ENCODE measurements at places on chromosomes 6 and 20.

GRCh38 chr6:118932421-118932820 lies 2.5 kb downstream of the MCM9 start:
- no peak for DNase-seq

DNA sequence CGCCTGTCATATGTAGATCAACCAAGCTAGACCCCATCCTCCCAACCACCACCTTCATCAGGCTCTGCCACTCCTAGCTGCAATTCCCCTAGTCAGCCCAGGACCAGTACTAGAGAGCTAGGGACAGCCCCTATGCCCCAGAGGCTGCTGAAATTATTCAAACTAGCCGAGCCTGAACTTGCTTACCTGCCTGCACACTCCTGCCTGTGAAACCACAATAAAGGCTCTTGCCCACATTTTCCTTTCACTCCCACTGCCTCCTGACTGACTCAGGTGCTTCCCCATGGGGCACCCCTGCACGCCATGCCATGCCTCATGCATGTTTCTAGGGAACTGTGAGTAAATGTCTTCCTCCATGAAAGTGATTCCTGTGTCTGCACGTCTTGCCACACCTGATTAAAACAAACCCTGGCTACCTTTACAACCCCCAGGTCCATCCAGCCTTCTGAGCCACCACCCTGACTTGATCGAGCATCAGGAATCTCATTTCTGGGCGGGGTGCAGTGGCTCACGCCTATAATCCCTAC lies 66.5 kb upstream of the IER3 start:
- DNase-seq, result peak; percentile 86

DNA sequence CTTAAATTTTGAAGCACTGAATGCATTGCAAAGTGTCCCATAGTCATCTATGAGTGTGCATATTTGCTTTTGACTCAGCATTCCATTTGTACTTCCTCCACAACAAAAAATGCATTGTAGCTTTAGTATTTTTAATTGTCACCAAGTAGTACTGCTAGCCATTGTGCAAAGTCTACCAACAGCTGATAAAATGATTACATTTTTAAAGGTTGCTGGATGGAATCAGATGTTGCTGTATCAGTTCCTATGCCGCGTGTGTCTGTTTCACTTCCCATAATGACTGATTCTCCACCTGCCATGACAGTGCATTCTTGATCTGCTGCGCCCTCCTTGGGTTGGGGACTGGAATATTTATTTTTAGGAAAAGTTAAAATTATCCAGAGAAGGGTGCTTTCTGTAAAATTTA lies 41.2 kb downstream of the SLX4IP start:
- no peak for DNase-seq

GRCh38 chr20:19598117-19598850 lies 159.8 kb upstream of the RIN2 start:
- DNase-seq, result no peak

DNA sequence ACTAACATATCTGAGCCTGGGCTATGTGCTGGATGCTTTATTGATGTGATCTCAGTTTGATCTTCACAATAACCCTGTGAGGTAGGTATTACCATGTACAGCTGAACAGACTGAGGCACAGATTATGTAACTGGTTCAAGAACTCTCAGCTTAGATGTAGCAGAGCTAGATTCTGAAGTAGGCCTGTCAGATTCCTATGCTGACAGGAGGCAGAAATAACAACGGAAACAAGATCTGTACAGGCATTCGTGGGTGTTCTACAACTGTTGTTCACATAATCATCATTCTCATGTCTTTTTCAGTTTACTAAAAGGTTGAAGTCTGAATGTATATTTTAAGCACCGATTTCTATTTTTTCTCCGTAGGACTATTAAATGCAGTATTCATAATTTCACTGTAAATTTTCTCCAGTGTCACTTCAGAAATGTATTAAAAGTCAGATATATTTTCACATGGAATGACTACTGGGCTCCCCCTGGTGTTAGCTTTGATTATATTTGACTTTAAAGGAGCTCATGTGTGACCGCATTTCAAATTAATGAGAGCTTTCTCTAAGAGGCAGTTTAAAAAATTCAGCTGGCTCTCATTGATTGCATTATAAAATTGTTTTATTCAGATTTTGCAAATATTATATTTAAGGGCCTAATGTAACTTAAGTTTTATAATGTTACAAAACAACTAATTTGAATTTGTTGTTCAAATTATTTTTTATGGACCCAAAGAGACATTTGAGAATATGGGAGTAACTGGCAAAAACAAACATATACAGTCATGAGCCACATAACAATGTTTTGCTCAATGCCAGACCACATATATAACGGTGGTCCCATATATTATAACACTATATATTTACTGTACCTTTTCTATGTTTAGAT lies 36.4 kb upstream of the SLC17A4 start:
- DNase-seq, result no peak

DNA sequence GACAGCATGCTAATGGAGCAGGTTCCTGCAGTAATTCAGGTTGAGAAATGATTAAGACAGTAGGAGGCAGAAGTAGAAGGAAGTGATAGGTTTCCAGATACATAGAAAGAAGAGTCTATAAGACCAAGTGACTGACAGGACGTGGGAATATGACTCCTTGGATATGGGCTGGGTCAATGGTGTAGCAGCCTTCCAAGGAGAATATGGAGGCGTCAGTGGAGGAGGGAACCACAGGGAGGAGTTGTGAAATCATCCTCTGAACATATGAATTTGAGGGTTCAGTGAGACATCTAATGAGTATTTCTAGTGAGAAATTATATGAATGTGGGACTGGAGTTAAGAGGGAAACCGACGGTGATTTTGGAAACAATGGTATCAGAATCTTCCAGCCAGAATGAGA lies 43.3 kb downstream of the NUDT3 start:
- no peak for DNase-seq

- no peak for DNase-seq
These were observed 328 bp downstream of the RRBP1 start for GRCh38 chr20:17681726-17682102.

DNA sequence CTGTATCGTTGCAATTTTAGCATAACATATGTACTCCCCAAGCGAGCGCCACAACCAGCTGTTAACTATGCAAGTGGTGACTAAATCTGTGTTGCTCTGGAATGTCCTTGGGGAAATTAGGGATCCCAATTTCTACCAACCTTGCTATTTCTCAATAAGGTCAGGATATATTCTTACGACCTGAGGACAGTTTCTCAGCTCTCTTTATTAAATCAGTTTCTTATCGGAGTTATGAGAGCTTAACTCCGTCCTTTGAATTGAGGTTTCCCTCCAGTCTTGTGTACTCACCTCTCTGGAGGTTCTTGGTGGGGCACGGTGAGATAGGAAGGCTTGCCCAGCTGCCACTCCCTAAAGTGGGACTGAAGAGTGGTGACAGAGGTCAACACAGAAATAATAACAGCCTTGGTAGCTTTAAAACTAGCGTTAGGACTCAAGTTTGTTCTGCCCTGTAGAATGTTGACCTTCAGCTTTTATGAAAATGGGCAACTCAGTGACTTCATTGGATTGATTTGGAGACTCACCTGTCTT lies 694 bp downstream of the MRPS18B start:
- DNase-seq, result no peak

DNA sequence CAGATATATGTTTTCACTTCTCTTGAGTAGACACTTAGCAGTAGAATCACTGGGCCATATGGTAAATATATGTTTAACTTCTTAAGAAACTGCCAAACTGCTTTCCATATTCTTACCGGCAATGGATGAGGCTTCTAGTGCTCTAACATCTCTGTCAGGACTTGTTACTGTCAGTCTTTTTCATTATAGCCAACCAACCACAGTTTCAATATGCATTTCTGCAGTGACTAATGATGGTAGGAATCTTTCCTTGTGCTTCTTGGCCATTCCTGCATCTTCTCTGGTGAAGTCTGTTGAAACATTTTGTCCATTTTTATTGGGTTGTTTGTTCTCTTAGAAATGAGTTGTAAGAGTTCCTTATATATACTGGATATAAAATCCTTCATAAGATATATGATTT lies 66.0 kb upstream of the SYNDIG1 start:
- DNase-seq, result no peak

- no peak for DNase-seq
These were observed 195.0 kb downstream of the THBS2 start for GRCh38 chr6:169058634-169059033.

GRCh38 chr6:163415620-163416556 lies 1.4 kb downstream of the QKI start:
- DNase-seq, result peak; percentile 27

GRCh38 chr6:121492536-121492935 lies 57.1 kb downstream of the GJA1 start:
- no peak for DNase-seq

DNA sequence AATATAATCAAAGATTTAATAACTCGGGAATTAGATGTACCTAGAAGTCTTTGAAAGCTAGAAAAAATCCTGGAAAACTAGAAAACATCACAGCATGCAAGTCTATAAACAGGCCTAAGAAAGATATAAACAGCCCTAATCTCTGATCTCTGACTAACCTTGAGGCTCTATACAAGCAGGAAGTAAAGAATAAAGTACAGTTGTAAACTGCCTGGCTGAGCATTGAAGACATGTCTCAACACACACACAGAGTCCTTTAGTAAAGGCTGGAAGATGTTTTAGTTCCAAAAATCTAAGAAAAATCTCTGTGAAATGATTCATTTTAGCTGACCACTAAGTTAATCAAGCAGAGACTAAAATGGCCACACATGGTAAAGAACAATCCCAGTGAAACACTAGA lies 774.5 kb downstream of the EYS start:
- DNase-seq, result no peak

GRCh38 chr20:59316911-59317731 lies 16.7 kb downstream of the EDN3 start:
- DNase-seq, result no peak

DNA sequence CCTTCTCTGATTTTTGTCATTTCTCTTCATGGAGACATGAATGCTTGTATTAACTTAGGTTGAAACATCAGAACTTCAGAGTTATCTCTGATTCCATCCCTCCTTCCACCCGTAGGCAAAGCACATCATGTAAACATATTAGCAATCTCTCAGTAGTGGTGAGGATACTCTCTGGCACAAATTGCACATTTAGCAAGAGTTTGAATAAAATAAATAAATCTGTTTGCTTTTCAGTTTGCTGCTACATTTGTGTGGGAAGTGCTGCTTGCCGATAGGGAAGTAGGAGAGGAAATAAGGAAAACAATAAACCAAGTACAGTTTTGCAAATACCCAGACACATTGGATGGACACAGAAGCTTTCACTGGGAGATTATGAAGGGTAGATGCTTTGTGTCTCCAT lies 359.0 kb downstream of the BCKDHB start:
- no peak for DNase-seq

DNA sequence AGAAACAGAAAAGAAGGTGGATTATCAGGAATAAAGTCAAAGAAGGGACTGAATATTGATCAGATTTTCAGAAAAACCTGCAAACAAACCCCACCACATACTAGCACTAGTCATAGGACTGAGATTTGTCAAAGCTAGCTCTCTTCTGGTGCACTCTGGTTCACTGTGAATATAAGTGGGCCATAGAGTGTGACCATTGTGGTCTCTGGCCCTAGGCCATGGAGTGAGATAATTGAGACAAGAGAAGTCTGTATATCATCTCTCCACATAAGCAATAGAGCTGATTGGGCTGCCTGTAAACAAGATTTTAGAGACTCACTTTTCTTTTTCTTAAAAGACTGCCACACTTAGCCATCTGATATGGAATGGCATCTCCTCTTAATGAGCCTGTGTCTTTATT lies 247.2 kb downstream of the LAMA2 start:
- DNase-seq, result no peak

GRCh38 chr6:107491138-107491609 lies 1.3 kb downstream of the SOBP start:
- no peak for DNase-seq

DNA sequence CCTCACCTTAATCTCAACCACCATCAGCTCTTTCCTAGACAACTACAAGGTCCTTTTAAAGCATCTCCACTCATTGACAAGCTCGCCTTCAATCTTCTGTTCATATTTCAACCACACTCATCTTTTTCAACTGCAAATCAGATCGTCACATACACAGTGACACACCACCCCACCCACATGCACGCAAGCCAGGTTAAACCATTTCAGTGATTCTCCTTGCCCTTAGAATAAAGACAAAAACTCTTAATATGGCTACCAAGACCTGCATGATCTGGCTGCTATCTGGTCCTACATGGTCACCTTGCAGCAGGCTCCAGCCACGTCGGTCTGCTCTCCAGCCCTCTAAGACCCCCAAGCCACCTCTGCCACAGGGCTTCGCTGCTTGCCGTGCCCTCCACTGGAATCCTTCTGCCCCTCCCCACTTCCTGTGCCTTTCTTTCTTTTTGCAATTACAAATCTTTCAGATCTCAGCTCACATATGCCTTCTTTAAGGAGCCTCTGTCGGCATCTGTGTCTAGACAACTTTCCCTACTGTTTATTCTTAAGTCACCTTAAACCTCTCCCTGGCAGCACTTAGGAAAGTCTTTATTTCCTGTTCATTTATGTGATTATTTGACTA lies 507.3 kb upstream of the ARID1B start:
- DNase-seq, result peak; percentile 4

DNA sequence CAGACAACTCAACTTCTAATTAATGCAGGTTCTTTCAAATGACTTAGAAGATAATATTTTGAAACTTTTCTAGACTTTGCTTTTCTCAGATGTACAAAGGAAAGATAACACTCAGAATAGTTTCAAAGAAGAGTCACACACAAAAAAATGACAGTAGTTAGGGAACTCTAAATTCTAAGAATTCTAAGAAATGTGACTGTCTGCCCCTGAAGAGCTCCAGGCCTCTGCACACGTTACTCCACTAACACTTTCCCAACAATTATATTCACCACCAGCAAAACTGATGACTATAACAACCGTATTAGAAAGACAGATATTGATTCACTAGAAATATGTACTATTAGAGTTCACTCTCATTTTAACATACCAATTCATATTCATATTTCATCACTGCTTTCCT lies 133.3 kb upstream of the SMLR1 start:
- no peak for DNase-seq

DNA sequence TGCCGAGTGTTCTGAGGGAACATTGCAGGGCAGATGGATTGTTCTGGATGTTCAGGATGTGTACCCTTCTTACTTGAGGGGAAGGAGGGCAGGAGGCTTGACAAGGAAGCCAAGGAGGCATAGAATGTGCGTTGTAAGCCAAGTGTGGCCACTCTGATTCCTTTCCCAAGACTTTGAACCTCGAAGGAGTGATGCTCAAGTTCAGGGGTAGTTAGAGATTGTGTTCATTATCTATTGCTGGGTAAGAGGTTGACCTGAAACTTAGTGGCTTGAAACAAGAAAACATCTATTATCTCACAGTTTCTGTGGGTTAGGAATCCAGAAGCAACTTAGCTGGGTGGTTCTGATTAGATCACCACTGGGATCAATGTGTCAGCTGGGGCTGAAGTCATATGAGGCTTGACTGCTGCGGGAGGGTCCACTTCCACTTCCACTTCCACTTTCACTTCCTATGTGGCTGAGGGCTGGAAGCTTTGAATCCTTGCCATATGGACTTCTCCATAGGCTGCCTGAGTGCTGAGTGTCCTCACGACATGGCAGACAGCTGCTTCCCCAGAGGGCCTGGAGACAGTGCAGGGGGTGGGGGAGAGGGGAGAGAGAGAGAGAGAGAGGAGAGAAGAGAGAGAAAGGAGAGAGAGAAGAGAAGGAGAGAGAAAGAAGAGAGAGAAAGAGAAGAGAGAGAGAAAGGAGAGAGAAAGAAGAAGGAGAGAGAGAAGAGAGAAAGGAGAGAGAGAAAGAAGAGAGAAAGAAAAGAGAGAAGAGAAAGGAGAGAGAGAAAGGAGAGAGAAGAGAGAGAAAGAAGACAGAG lies 6.9 kb upstream of the CD40 start:
- peak; percentile 7 for DNase-seq
